ENCODE measurements at places on chromosomes 4 and X. TPM values are rescaled to one million over a fixed set of nuclear protein-coding genes. Genes with fewer than 3 reads are reported as not detected.

IL1RAPL1 gene
- total RNA-seq, result 0.66 TPM

SCOC gene
- total RNA-seq, result 55.8 TPM

MRPL1 gene
- 20.1 TPM for total RNA-seq

NDNF gene
- total RNA-seq, result 1.3 TPM

DNA sequence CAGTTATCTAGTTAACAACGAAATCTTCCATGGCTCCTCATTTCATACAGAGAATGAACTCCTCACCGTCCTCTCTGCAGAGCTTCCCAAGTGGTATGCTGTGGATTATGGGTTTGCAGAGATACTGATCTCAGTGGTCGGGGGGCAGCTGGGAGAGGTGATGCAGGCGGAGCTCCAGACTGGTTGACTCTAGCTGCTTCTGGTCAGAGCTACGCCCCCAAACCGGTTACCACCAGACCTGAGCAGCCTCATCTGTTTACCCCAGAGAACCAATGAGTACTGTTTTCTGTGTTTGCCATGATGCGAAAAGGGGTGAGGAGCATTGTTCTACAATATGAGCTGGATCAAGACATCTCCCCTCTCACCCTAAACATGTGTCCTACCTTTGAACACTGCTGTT lies 135.7 kb upstream of the PLAC1 start:
- DNase-seq, result no peak

- DNase-seq, result no peak
Measured at GRCh38 chr4:160009656-160010493, 907.0 kb downstream of the RAPGEF2 start.

DNA sequence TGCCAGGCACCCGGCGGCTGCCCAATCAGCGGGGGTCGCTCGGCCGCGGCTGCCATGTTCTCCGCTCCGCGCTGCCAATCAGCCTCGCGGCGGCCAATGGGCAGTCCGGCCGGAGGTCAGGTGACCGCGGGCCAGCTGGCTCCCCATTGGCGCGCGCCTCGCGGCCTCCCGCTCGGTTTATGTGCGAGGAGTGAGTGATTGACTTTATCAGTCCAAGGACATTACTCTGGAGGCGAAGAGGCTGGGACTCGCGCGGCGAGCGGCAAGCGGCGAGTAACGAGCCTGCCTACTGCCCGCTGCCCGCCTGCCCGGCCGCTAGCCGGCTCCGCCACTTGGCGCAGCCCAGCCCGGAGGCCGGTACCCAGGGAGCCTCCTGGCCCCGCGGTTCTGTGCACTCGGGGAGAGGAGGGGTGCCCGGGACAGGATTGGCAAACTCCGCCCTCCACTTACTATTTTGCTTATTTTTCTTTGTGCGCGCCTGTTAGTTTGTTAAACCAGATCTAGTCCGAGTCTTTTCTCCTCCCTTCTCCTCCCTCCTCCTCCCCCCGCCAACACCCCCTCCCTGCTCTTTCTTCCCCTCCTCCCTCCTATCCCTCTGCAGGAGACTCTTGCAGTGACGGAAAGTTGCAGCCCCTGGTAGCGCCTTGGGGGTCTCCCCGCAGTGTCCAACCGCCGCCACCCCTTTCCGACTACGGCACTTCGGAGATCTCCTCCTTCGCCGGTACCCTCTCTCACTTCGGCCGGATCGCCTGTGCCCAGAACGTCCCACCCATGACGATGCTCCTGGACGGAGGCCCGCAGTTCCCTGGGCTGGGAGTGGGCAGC lies at the start of gene ZIC3:
TSS of gene ZIC3 (plus strand) at position 207 of the 825 bp plus-strand sequence. CDS start at position 772, 565 bp downstream.
- peak; percentile 86 for DNase-seq

- DNase-seq, result no peak
Measured at GRCh38 chr4:7890635-7891393, 48.8 kb downstream of the AFAP1 start.

- DNase-seq, result no peak
Measured at GRCh38 chrX:40570346-40571093, 10.2 kb upstream of the ATP6AP2 start.

GRCh38 chrX:67727576-67727975 lies 183.8 kb downstream of the AR start:
- DNase-seq, result no peak

DNA sequence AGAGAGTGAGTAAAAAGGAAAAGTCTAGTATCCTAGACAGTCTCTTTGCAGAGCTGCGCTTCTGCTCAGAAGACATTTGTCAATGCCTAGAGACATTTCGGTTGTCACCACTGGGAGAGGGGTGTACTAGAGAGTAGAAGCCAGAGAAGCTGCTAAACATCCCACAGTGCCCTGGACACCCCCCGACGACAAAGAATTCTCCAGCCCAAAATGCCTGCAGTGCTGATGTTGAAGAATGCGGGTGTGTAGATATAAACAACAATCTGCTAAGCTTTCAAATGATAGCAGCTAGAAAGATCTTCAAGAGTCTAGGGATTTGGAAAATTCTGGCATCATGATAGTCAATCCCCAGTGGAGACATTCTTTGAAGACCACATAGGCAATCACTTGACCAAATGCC lies 90.1 kb downstream of the PALLD start:
- DNase-seq, result no peak

DNA sequence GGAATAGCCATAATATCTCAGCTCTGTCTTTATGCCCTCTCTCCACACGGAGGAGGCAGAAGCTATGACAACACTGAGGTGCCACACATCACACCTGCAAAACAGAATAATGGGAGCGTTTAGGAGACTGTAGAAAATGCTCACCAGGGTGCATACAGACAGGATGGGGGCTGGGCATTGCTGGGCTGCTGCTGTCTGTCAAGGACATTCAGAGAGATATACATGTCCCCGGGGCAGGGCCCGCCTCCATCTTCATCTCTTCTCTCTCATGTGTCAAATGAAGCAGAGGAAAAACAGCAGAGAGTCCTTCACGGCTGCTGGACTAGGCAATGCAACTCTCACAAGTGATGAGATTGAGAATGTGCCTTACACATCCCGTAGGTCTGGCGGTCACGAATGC lies 65.3 kb upstream of the DHRSX start:
- DNase-seq, result no peak

- DNase-seq, result no peak
Measured at GRCh38 chr4:139922406-139923024, 231.5 kb downstream of the MAML3 start.

DNA sequence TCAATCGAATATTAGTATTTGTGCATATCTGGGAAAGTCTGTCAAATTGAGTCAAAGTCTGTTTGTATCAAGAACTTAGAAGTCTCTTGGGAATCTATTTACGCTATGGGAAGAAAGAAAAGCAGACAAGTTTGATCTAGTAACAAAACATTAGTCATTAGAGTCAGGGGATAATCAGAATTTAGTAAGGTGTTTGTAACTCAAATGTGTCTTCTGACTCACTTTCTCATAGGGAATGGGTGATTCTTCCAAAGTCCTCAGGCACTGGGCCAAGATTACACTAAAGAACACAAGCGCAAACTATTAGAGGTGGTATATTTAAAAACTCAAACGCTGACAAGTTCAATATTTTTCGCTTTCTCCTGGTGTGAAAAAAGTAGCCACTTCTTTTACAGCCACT lies 926.5 kb downstream of the PDHA2 start:
- no peak for DNase-seq

- no peak for DNase-seq
Measured at GRCh38 chr4:148004228-148004857, 272.5 kb downstream of the ARHGAP10 start.

GRCh38 chr4:40607221-40607620 lies 22.4 kb downstream of the RBM47 start:
- no peak for DNase-seq

DNA sequence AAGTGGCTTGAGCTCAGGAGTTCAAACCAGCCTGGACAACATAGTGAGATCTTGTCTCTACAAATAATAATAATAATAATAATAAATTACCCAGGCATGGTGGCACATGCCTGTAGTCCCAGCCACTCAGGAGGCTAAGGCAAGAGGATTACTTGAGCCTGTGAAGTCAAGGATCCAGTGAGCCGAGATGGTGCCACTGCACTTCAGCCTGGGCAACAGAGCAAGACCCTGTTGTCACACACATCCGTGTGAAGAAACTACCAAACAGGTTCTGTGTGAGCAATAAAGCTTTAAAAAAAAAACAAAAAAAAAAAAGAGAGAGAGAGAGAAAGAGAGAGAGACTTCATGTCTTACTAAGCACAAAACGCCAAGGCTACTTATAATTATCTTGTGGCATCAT lies 42.5 kb downstream of the ANOS1 start:
- DNase-seq, result no peak

GRCh38 chrX:153883163-153883843 lies 2.7 kb downstream of the L1CAM start:
- no peak for DNase-seq

DNA sequence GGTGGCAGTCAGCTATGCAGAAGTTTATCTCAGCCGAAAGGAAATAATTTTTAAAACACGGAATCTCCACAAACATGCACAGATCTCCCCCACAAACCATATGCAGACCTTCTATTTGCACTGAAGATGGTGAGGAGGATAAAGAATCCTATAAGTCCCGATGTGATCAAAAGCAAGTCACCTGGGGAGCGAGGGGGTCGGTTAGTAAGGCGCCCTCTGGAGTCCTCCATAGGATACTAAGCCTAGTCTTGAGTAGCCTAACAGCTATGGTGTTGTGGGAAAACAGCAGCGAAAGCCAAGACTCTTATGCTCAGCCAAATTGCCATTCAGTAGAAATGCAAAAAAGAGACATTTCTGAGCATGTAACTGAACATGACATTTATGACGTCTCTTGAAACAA lies 210.9 kb downstream of the FRMPD4 start:
- no peak for DNase-seq

All from glutamatergic neuron (in vitro differentiated cells).